Lung microvascular endothelial cell (primary cell): ENCODE measurements at places on chromosomes 4 and X. TPM values are rescaled to one million over a fixed set of nuclear protein-coding genes. Genes with fewer than 3 reads are reported as not detected.

- DNase-seq, result no peak
These were observed 30.3 kb upstream of the CLDN24 start for GRCh38 chr4:183352546-183352945.

DNA sequence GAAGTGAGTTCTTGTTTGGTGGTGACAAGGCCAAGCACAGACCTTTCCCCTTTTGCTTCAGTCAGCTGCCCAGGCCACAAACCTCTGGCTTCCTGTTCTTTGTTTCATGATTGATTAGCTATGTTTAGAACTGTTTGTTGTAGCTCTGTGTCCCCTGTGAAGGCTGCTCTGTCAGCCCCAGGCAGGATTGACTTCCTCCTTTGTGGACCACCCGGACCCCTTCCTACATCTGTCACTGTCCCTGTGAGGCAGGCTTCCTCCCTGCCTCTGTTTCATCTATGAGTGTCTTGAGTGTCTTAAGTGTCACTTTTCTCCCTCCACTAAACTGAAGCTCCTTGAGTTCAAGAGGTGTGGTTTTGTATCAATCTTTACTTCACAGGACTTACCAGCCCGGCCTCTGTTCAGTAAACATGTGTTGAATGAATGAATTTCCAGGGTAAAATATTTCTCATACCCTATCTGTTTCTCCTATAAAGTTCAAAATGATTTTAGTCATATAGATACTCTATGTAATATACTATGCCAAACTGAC, 83.5 kb downstream of the ZNF674 start:
- DNase-seq, result peak; percentile 17

UPF3B gene
- 1.2 and 2.0 TPM in 2 replicates for total RNA-seq

AKAP17A gene
- 13.1 and 16.9 TPM in 2 replicates for total RNA-seq

CABS1 gene
- not detected in 2 replicates for total RNA-seq
